ENCODE measurements at places on chromosomes 7 and 10.

GRCh38 chr10:11161096-11161495, 143.4 kb downstream of the CELF2 start:
- peak; percentile 69 for DNase-seq

- no peak for DNase-seq
These were observed 38.6 kb downstream of the IL6 start for GRCh38 chr7:22765609-22766008.

GRCh38 chr10:34940436-34940835, 125.3 kb upstream of the PARD3 start:
- no peak for DNase-seq

GRCh38 chr10:62661143-62661542, 143.4 kb upstream of the ADO start:
- no peak for DNase-seq

- peak; percentile 24 for DNase-seq
These were observed 254.7 kb upstream of the NFE2L3 start for GRCh38 chr7:25897261-25897782.

DNA sequence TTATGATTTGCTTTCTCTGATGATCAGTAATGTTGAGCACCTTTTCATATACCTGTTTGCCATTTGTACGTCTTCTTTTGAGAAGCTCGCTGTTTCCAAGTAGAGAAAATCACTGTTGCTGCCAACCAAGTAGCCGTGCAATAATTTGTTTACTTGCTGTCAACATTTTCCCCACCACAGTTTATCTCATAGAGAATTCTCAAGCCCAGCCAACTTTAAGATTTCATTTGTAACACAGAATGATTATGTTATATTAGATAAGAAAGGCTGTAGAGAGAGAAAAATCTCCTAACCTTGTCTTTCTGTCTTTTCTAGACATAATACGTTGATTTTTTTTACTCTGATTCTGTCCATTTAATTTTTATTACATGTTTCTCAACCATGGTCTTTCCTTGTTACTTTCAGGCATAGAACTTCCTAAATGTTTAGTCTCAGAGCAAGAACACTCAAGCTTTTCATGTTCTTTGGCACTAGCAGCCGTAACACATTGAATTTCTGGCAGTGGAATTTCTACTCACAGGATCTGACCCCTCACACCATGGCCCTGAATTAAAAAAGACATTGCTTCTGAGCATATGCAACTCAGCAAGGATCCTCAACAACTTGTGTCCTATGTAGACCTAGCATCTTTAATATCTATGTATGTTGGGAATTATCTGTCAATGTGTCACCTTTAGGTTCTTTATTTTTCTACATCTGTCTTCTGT, 23.1 kb downstream of the RPA3 start:
- DNase-seq, result no peak

GRCh38 chr10:60419249-60419648, 29.6 kb upstream of the ANK3 start:
- DNase-seq, result no peak
